ENCODE measurements at places on chromosomes 7 and 10.

DNA sequence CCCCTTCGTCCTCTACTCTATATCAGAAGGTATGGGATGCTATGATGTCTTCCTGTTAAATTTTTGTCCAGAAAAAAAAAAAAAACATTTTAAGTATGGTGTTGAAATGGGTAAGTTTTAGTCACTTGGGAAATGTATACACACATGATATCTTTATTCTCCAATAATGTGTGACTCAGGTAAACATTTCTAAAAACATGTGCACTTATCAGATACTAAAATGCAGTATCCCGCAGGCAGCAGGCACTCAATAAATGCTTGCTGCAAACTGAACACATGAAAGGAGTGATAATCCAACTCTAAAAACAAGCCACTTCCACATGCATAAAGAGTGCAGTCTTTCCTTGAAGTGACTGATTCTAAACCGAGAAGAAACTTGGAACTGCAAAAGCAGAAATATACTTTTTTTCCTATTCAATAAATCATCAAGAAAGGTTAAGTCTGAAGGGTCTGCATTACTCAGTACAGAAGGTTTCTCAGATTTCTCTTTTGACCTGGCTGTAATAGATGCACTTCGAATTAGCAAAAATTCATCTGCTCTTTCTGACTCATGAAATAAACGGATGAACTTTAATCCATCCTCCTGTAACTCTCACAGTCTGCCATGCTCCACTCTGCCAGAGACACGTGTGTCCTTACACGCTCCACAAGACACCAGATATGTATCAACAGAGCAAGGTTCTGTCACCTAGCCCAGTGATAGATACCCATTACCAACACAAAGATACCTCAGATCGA lies 84.0 kb downstream of the HIPK2 start:
- no peak for DNase-seq

DNA sequence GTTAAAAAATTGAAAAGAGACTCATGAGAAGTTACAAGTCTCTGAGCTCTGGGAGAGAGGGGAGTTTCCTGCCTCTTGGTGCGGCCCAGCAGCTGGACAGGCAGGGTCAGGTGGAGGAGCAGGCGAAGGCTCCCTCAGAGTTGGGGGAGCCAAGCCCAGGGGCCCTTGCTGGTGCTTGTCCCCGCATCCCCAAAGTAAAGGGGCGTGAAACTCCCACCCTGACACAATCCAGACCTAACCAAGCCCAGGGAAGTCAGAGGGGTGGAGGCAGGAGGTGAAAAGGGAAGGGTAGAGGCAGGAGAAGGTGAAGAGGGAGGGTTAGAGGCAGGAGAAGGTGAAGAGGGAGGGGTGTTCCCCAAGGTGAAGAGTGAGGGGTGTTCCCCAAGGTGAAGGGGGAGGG lies 322.8 kb downstream of the GLRX3 start:
- DNase-seq = no peak

DNA sequence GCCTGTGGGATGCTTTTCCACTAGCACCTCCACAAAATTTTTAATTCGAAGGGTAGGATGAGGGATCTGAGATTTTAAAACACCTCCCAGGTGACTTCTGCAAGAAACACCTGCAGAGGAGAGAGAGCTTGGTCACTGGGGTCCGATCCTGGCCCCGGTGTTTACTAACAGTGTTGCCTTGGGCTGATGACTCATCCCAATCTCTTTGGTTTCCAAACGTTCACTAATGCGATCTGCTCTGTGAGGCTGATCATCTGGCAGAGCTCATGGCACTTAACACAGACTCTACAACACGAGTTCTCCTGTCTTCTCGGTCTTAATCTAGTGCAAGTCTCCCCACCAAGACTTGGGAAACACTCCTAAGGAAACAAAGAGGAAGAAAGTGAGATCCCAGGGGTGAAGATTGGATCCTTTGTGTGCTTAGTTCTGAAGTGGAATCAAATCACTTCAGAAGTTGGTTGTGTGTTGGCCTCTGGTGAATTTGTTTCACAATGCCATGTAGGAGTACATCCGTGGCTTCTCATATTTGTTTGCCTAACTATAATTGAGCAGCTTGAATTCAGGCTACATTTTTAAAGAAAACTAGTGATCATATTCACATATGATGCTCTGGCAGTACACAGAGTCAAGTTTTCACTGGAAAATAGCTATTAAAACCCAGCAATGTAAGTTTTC lies 407.9 kb downstream of the NRG3 start:
- no peak for DNase-seq

- no peak for DNase-seq
These were observed 78.4 kb downstream of the NXPH1 start for GRCh38 chr7:8511855-8512254.

DNA sequence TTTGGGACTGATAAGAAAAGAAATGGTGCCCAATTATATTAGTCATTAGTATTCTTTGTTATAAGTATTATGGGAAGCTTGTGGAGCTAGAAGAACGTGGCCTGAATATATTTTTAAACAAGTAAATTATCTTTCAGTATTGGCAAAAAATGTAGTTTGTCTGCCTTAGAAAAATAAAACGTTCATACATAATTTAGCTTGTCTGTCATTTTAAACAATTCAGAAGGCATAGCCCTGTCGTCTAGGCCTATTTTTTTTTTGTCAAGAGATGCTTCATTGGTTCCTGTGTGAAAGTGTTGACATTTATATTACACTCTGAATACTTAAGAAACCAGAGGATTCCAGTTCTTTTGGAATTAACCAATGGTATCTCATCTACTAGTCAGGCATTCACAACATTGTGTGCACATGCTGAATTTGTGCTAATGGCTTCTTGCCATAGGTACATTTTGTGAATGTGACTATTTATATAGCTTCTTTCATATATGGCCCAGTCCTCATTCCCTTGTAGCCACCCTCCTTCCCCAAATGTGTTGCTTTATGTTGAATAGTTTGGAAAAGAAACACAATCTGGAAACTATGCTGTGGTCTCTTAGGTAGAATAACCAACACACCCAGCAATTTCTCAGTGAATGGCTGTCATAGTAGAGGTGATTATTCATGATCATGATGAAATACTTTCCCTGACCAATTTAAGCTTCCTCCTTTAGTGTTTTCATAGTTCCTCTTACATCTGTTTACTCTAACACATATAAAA lies 435.8 kb downstream of the EXOC4 start:
- no peak for DNase-seq

- no peak for DNase-seq
These were observed 73.1 kb downstream of the CYP51A1 start for GRCh38 chr7:92061154-92061553.

- no peak for DNase-seq
These were observed 77.4 kb downstream of the TPST1 start for GRCh38 chr7:66282591-66282935.

- no peak for DNase-seq
These were observed 47.8 kb downstream of the MGMT start for GRCh38 chr10:129514568-129515451.

DNA sequence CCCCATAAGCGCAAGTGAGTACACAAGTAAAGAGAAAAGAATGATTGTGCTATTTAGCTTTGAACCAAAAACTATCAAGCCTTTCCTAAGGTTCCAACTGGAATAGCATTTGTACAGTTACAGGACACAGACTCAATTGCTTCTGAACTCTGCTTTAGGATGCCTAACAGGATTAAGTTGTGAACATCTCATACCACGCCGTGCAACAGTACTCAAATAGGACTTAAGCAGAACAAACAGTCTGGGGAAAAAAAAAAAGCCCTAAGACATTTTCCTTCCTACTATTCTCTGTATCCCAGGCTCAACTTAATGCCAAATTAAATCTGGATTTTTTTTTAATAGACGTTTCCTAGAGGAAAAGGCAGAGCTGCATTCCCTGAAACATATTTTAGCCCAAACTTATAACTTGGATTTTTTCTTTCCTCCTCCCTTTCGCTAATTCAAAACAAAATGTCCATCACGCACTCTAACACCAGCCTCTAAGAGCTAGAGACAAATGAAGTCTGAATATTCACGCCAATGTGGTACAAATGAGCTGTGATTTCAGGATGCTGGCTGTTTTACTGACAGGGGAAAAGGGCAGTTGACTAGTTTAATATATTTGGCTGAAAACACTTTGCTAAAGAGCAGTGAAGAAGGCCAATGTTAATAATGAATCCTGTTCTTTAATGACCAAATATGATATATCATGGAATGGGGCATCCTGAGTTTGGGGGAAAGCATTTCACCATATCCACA lies 68.6 kb downstream of the CALD1 start:
- no peak for DNase-seq

DNA sequence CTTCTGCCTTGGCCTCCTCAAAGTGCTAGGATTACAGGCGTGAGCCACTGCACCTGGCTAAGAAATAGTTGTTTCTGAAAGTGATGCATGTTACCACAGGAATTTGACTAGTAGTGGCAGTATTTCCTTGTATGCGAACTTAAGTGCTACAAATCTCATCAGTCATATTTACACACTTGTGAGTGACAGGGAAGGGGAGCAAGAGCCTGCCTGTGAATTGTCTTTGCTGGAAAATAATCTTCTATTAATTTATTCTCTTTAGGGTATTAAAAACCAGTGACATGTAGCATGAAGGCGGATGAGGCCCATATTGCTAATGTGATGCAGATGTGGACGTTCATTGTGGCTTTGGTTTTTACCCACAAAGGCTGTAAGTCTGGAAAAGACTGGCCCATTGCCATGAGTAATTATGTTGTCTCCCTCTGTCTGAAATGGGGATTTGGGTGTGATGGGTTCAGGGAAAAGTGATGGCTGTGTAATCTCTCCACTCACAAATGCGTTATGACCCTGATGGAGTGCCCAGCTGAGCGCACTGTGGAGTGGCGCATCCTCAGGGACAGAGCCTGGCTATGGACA lies 97.6 kb downstream of the CCNY start:
- no peak for DNase-seq

- no peak for DNase-seq
These were observed 484 bp upstream of the MSRB2 start for GRCh38 chr10:23094786-23095403.

GRCh38 chr10:3886191-3886590 lies 101.2 kb upstream of the KLF6 start:
- no peak for DNase-seq

GRCh38 chr10:955127-955819 lies 23.8 kb upstream of the LARP4B start:
- no peak for DNase-seq

GRCh38 chr7:81370822-81371221 lies 399.0 kb downstream of the HGF start:
- no peak for DNase-seq

DNA sequence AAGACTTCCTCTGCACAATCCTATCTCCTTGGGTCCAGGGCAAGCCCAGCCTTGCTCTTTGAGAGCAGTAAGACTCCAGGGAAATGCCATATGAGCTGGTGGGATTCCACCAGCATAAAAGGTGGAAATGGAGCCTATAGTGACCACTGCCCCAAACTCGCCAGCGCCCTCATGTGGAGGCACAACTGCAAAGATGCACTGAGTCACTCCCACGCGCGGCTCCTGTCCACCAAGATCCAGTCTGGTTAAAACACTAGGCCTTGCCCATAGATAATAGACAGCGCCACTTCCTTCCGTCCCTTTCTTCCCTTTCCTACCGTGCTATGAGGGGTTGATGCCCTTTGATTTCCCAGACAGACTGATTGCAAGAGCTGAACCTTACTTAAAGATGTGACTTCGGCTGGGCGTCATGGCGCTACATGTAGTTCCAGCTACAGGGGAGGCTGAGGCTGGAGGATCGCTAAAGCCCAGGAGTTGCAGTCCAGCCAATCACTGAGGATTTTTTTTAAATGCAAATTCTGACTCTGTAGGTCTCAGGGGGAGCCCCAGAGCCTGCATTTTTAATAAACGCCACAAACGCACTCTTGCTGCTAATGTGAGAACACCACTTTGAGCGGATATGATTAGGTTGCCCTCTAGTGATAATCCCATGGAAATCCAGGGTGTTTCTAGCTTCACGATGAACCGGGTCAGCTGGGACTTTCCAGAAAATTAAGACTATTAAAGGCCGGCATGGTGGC lies 136.5 kb downstream of the EPC1 start:
- no peak for DNase-seq

- no peak for DNase-seq
These were observed 36.5 kb downstream of the NRBF2 start for GRCh38 chr10:63169624-63170023.

- no peak for DNase-seq
These were observed 31.1 kb downstream of the SKIDA1 start for GRCh38 chr10:21494191-21495001.

DNA sequence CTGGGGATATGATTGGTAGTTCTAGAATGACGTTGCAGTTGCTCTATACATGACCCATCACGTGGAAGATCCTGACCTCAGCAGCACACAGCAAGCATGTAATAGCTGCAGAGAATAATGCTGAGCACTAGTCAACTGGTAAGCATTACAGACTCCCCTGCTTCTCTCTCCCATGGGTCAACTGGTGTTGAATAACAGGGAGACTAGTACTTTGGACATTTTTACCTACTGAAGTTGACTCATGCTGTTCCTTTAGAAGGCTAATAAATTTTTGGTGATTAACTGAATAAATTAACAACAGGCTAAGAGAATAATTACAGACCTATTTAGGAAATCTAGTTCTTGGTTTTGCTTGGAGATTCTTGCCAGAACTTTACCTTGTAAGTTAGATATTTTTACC lies 234.1 kb downstream of the AUTS2 start:
- DNase-seq = no peak

DNA sequence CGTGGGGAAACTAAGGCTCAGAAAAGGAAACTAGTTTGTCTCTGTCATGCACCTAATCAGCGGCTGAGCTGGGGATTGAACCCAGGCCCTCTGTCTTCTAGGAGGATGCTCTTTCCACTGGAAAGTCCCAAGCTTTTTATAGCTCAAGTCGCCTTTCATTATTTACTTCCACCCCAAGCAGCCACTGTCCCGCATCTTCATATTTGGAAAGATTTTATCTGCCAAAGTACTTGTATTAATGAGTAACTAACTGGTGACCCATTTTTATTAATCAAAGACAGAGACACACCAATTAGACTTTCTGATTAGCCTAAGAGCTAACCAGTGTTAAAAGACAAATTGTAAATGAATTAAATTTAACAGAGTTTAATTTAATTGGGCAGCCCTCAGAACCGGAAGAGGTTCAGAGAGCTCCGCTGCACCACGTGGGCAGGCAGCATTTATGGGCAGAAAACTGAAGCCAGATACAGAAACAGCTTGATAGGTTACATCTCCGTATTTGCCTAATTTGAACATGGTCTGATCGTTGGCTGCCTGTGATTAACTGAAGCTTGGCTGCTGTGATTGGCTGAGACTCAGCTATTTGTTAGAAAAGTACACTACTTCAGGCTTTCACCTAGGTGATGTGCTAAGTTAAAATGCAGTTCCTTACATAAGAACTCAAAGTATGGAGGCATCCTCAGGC lies 78.5 kb upstream of the PDCD4 start:
- DNase-seq = no peak

GRCh38 chr10:62437696-62438095 lies 63.5 kb downstream of the ZNF365 start:
- no peak for DNase-seq

DNA sequence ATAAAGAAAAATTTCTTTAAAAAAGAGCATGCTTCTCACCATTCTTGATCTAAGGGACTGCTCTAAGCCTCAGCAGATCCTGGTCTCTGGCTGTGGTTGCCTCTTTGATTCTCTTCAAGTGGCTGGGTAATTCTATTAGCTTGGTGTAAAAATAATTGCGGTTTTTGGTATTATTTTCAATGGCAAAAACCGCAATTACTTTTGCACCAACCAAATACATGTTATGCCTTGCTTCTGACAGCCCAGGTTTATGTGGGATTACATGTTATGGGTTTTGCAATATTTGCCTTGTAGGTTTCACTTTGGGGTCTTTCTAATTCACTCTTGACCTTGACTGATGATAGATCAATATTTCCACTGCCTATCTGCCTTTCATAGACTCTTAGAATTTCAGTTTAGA lies 20.0 kb upstream of the CREB5 start:
- no peak for DNase-seq

GRCh38 chr7:133050200-133050995 lies 31.5 kb downstream of the CHCHD3 start:
- no peak for DNase-seq
